ENCODE measurements at places on chromosomes 4 and X.
A peak's percentile ranks its signal among the peaks of the same experiment; 100 is the strongest.

- DNase-seq, result no peak
Measured at GRCh38 chr4:37892641-37893040, 1.8 kb downstream of the TBC1D1 start.

DNA sequence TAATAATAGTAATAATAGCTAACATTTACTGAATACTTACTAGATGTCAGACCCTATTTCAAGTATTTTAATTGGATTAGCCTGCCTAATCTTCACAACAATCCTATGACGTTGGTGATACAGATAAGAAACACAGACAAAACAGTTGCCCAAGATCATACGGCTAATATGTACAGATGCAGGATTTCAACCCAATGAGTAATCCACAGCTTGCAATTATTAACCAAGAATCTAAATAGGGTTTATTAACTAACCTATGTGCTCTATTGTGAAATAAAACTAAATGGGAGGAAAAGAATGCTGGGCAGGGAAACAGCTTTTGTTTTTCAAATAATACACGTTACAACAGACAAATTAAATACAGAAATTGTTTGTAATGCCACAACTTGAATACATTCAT is 23.4 kb downstream of the FBXO8 start:
- no peak for DNase-seq

DNA sequence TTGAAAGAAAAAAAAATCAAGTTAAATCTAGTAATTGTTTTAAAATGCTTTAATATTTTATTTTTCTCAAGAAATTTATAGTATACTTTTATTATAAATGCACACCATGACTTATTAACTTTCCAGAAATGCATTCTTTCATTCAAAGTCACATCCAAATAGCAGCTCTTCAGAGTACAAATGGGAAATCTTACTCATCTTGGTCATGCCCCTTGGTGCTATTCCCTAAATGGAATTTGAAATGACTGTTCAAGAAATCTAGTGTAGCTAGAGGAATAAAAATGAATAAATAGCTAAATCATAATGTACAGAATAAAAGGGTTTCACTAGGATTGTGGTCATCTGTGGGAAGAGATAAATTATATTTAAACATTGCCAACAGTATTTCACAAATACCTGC is 1139.7 kb downstream of the PCDH18 start:
- DNase-seq, result no peak

DNA sequence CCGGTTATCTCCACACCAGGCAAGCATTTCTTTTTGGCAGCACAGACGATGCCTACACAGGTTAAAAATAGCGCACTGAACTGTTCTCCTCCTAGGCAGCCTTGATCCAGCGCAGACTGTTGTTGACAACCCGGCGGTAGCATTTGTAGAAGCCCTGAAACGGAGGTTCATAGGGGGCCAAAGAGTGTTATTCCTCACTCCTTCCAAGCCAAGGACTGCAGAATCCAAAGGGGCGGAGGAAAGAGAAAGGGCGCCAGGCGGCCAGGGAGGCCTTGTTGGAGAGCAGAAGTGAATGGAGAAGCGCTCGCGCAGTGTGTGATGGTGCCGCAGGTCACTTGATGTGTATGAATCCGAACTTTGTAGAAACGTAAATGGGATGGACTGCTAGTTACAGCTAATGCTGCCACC is 82.7 kb downstream of the TENM3 start:
- no peak for DNase-seq

DNA sequence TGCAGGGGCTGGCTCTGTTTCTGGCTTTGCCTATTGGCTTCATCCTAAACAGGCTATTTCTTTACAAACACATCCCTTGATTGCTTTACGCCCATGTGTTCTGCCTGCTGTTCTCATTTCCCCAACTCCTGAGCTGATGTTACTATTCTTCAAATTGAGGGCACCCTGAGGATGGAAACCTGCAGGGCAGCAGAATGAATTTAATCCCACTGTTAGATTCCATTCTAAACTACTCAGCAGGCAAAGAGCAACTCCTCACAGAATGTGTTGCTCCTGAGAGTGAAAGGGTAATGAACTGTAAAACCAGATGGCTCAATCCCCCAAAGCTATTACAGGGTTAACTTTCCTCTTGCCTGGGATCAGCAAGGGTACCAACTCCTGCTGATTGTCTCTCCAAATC is 75.7 kb downstream of the ANKRD50 start:
- no peak for DNase-seq

DNA sequence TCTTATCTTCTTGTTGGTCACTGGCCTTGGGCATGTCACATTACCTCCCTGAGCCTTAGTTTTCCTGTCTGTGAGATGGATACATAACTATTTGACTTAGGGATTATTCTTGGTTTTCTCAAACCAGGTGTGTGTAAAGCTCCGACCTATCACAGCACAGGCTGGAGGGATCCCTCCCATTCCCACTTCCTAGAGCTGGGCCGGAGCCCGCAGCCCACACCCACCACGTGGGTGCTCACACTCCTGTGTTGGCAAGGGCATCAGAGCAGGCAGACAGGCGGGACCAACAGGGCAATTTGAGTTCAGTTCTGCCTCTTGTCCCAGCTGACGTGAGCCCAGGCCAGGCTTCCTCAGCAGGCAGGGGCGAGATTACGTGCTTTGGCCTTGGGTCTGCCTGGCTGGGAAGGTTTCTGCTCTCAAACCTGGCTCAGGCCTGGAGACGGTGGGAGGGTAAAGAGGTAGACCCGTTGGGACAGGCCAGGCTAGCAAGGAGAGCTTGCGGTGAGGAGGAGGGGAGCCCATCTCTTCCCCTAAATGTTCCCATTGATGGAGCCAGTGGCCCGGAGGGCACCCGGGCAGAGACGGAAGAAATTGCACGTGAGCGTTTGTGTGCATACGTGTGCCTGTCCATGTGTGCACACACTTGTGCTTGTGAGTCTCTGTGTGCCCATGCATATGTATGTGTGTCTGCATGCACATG is 734 bp upstream of the SH3TC1 start:
- DNase-seq, result no peak

DNA sequence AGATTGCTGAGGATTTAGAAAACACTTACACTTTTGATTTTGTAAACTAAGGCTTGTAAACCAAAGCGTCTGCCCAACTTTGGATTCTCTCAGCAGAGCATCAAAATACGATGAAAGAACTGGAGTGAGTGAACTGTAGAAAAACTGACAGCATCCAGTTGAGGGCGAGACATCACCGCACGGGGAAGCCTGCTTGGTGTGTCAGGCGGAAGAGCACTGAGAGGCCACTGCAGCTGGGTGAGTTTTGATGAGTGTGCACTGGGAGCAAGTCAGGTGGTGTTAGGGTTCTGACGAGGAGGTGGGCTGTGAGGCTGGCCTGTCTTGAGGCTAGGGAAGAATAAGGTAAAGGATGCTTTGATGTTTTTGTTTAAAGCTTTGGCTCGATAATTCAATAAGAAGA is 46.8 kb upstream of the CLDN24 start:
- DNase-seq, result no peak

DNA sequence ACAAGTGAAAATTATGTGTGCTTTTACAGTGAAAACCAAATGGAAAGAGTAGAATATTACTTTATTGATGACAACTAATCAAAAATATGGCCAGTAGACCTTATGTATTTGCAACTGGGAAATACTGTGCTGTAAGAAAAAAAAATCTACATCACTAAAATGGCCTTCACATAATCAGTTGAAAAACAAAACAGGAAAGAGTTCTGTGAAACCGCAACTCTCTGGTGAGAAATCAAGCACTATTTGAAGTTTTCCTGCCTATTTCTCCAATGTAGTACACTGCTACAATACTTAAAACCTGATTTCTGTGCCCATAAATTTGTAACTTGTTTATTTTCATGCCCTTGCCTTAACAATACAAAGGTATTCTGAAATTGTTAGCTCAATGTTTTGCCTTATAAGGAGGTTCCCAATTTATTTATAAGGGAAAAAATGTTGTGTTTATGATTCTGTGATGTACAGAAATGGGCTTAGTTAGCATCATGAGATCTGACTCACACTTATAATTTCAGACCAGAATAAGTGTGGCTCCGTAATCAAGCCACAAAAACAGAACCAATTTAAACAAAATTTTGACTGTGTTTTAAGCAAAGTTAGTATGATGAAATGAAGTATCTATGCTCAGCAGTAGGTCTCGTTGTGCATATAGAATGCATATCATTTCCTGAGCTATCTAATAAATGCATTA is 147.1 kb downstream of the FAT4 start:
- no peak for DNase-seq

- no peak for DNase-seq
Measured at GRCh38 chr4:81255524-81255923, 40.5 kb upstream of the PRKG2 start.

GRCh38 chrX:45584717-45585116 is 384.0 kb upstream of the DIPK2B start:
- no peak for DNase-seq

GRCh38 chr4:153494562-153494961 is 28.4 kb downstream of the TMEM131L start:
- DNase-seq, result no peak

GRCh38 chrX:134886002-134886596 is 104.7 kb upstream of the SMIM10 start:
- DNase-seq, result no peak

- no peak for DNase-seq
Measured at GRCh38 chrX:150185766-150186165, 177.4 kb upstream of the MAMLD1 start.

- DNase-seq, result no peak
Measured at GRCh38 chr4:149173241-149174013, 642.2 kb downstream of the IQCM start.

DNA sequence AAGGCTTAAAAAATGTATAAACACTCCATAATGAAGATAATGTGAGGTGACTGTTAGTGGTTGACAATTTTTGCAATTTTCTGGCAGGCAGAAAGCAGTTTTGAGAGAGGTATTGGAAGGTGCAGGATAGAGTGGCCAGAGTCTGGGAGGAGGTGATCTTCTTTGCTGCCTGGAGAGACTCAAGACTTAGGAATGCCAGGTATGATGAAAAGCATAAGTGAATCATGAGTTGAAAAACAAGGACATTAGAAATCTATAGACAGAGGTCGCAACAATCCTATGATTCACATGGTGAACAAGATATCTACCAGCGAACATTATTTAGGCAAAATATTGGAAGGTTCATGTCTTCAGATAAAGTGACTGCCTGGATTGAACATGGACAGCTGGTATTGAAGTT is 118.5 kb downstream of the CFAP299 start:
- no peak for DNase-seq

DNA sequence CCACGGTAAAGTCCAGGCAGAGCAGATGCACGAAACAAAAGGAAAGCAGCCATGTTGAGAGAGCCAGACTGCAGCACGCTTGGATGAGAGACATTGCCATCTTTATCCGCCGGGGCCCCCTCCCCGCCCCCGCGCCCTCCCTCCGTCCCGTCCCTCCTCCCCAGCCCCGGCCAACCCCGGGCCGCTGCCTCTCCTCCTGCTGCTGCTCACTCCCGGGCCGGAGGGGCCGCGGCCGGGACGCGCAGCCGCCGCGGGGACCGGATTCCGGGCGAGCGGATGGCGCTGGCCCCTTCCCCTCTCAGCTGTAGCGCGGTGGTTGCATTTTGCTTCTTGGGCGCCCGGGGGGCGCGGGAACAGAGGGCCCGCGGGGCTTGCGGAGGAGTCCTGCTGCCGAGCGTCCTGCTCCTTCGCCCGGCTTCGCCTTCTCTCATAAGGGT is 542 bp downstream of the RNF150 start:
- DNase-seq, result peak; percentile 58

DNA sequence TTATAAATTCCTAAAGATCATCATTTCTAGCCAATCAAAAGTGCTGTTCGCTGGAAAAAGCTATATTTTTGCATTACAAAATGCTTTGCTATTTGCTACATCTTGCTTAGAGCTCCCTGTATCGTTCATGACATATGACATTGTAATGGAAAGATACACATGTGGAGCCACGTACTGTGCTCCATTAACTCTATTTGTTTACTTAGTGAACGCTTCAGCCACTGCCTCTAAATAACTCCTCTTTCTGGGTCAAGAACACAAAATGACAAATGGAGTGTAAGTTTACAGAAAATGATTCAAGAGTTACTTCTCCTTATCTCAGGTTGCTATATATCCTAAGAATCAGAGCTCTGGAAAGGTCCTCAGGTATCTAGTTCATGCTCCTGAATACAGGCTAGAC is 329.1 kb upstream of the SMIM31 start:
- no peak for DNase-seq

- DNase-seq, result no peak
Measured at GRCh38 chr4:152651473-152652060, 28.2 kb downstream of the TMEM154 start.

- no peak for DNase-seq
Measured at GRCh38 chr4:25358515-25359275, 18.4 kb upstream of the ANAPC4 start.

- no peak for DNase-seq
Measured at GRCh38 chr4:123411514-123411913, 14.9 kb downstream of the SPRY1 start.

DNA sequence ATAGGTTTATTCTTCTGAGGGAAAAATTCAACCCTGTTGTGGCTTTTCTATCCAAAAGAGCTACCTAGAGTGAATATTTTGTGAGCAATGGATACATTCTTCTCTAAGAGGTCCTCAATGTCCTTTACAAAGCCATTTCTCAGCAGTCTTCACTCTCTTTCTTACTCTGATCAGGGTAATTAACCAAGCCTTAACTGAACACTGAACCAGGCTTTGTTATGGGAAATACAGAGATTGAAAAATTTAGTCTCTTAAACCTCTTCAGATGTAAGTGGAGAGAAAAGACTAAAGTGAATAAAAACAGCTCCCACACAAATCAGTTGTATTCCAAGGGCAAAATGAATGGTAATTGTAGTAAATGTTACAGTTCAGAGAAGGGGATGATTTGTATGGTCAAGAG is 353.5 kb downstream of the CHIC1 start:
- DNase-seq, result no peak

GRCh38 chrX:109739625-109740432 is 6.8 kb upstream of the ACSL4 start:
- no peak for DNase-seq

DNA sequence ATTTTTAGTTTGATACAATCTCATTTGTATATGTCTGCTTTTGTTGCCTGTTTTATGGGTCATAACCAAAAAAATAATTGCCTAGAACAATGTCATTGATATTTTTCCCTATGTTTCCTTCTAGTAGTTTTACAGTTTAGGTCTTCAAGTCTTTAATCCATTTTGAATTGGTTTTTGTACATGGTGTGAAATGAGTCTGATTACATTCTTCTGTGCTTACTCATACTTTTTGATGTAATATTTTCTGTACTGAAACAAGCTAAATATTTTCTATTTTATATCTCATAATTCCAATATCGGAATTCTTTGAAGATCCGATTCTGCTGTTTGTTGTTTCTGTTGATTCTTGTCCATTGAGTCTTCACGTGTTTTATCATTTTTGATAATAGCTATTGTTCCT is 10.6 kb downstream of the TMEM156 start:
- no peak for DNase-seq

- DNase-seq, result no peak
Measured at GRCh38 chr4:88108747-88109122, 49.7 kb downstream of the ABCG2 start.

DNA sequence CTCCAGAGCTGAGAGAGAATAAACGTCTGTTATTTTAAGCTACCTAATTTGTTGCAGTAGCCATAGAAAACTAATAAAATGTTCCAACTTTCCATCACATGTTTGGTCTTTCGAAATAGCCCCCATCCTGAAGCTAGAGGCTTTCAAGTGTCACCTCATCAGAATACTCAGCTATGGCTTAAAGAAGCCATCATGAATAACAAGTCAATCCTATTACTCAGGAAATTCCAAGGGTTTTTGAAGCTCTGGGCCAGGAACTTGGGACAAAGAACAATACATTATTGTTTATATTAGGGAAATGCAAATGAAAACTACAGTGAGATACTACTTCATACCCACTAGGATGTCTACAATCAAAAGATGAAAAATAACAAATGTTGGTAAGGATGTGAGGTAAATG is 42.2 kb downstream of the TBCK start:
- DNase-seq, result no peak

GRCh38 chrX:65480960-65481359 is 53.6 kb downstream of the LAS1L start:
- no peak for DNase-seq

Measured in uterus (tissue), 4 donors.